Fibroblast of skin of right biceps (primary cell): ENCODE measurements at places on chromosomes 2 and 18.

- DNase-seq = no peak
Measured at GRCh38 chr18:37122877-37123276, 293.9 kb downstream of the KIAA1328 start.

GRCh38 chr2:209578394-209579001 lies 154.7 kb downstream of the MAP2 start:
- no peak for DNase-seq

DNA sequence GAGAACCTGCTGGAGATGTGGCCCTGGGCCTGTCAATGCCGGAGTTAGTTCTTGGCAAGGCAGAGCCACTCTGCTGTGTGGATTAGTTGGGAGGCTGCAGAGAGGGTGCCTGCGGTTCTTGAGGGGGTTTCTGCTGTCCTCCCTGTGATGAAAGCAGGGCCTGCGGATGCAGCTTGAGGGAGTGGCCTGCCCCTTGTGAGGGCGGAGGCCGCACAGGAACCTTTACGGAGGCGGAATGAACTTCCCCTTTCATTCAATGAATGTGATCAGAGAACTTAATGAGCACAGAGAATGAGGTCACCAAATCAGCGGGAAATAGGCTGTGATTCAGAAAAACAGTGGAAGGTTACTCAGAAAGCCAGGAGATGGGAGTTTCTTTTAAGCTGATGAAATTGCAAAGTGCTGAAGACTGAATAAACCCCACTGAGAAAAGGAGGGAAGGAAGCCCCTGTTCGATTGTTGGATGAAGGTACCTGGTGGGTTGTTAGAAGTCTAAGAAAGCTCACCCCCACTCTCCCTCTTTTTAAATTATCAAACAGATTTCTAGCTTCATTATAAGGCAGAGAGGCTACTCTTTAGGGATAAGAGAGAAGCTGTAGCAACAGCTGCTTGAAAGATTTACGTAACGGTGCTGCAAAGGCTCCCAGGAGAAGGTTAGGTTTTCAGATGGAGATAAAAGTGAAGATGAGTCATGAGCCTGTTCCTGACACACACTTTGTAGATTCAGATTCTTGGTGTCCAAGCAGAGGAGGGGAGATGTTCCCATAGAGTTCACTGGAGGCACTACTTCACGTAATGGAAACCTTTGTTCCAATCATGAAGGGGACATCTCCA lies 47.4 kb downstream of the VWA3B start:
- DNase-seq = peak; percentile 29

DNA sequence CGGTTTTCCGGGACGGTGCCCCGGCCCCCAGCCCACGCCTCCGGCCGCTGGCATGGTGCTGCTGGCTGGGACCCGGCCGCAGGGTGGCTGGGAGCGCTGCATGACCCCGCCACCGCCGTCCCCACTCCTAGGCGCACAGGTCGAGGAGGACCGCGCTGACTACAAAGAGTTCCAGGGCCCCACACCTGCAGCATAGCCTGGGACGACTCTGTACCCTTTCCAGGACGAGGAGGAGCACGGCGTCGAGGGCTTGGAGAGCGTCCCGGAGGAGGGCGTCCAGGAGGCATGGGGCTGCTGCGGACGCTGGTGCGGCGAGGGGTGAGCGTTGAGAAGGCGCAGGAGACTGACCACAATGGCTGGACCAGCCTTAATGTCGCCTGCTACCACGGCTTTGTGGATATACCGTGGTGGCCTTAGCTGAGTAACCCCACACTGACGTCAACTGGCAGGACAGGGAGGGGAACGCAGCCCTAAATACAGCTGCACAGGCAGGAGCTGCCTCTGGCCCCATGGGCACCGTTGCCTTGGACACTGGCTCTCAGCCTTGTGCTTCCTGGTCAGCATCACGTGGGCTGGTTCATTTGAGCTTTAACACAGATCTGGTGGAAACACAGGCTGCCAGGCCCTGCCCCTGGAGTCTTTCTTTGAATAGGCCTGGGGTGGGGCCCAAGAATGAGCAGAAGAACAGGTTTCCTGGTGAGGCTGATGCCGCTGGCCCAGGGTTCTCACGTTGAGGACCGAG lies 40.9 kb upstream of the TRIM43B start:
- DNase-seq = no peak

DNA sequence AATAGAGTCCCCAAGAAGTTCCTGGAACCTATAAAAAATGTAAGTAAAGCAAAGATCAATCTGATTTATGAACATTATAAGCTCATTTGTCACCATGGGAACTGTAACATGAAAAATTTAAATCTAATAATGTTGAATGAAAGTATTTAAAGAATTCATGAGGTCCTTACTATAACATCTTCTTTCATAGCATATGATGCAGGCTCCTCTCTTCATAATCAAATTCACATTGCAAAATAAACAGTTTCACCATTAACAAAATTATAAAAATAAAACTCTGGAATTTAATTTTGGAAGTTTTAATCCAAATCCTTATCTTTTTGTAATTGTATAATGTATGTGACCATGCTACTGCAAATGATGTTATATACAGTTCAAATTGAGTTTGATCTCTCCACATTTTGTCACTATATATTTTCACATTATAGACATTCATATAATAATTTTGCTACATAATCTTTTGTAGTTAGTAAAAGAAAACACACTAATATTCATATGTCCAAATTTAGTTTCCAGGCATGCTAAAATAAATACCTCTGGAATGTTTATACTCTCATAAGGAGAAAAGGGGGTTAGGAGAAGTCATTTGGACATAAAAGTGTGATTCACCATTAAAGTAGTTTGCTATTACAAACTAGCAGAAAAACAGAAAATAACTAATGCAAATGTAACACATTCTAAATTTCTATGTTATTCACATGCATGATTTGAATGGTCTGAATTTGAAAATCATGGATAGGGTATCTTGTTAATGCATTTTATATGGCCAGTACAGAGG lies 954.1 kb downstream of the DSC3 start:
- DNase-seq = peak; percentile 27

DNA sequence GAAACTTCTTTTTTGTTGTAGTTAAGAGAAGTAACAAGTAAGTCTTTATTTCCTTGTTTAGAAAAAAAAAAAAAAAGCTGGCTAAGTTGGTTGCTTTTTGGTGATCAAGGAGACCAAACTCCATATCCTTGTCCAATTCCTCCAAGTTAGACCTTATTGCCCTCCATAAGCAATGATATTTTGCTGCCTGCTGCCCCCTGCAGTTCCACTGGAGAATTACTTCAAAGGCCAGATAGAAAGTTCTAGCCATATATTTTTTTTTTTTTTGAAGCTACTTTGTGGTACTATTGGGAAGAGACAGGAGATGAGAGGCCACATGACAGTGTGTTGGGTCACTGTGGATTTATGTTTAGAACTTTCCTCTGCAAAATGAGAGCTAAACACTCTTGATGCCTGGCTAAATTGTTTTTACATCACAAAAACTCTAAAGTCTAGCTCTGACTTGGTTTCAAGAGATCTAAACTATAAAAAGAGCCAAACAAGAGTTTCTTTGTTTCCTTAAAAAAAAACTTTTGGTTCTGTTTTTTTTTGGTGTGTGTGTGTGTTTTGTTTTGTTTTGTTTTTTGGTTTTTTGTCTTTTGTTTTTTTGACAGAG lies 80.7 kb upstream of the RASGRP3 start:
- DNase-seq = peak; percentile 71

GRCh38 chr18:57009844-57010243 lies 137.0 kb upstream of the BOD1L2 start:
- DNase-seq = no peak

- peak; percentile 72 for DNase-seq
Measured at GRCh38 chr18:24185805-24186204, 46.9 kb downstream of the CABYR start.

GRCh38 chr2:188979187-188980114 lies 5.3 kb downstream of the COL3A1 start:
- peak; percentile 69 for DNase-seq

DNA sequence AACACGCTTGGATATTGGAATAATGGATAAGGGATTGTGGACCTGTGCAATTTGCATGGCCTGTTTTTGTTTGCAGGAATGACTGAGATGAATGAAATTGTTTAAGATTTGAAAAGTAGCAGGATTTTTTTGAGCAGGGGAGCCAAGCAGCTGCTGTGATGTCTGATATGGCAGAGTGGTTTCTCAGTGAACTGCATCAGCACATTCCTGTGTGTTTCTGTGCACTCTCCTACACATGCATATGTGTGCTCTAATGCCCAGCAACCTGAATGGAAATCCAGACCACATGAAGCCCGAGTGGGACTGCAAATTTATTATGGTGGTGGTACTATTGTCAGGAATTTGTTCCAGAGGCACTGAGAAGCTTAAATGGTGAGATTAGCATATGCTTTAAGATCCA lies 161.7 kb downstream of the PARD3B start:
- no peak for DNase-seq

- DNase-seq = peak; percentile 6
Measured at GRCh38 chr2:118197011-118197675, 108.9 kb downstream of the INSIG2 start.

- DNase-seq = no peak
Measured at GRCh38 chr2:227267410-227268115, 57.5 kb upstream of the MFF start.

GRCh38 chr18:59769129-59769865 lies 72.1 kb upstream of the CCBE1 start:
- peak; percentile 47 for DNase-seq

- no peak for DNase-seq
Measured at GRCh38 chr2:165743442-165743841, 50.6 kb downstream of the GALNT3 start.

DNA sequence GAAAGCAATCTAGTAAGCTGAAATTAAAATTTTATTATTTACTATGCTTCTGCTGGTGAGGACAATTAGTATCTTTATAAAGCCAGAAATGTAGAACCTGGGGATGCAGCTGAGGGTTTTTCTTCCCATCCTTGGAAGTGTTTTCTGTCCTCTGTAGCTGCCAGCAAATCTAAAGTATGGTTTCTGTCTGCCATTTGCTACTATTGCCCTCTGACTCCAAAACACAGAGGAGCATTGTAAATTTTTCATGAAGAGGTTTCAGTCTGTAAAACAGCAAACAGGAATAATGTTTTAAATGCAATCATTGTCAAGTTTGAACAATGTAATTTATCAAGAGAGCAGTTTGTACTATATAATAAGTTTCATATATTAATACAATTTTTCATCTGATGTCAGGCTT lies 258.8 kb downstream of the ZNF407 start:
- no peak for DNase-seq

- no peak for DNase-seq
Measured at GRCh38 chr18:58388736-58389135, 240.2 kb downstream of the ALPK2 start.

DNA sequence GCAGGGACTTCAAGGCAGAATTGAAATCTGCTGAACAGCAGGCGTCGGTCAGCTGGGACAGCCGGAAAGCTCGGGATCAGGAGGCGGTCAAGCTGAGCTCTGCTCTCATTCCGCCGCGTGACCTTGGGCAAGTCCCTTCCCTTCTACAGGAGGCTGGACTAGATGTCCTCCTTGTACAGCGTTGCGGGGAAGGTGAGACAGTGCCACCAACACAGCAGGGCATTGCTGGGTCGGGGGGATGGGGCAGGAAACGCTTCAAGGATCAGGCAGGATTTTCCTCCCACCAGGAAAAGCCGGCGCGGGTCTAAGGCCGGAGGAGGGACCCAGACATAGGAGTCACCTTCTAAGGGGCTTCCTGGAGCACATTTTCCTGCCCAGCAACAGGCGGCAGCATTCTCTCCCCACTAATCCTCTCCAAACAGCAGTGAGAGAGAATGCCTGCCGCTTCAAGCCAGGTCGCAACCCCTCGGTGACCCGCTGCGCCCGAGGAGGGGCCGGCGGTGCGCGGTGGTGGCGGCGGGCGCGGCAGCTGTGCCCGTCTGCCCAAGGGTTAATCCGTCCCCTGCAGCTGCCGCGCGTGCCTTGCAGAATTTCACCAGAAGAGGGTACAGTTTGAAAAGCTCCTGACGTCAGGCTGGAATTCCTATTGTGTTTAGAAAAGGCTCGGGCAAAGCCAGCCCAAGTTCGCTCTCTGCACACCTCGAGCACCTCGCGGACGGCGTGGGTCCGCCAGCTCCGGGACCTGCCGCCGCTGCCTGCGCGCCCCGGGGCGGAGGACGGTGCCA lies at the start of gene KCNF1:
TSS of gene KCNF1 (plus strand) at position 644 of the 785 bp plus-strand sequence. CDS start 493 bp downstream, outside the sequence.
- DNase-seq = peak; percentile 60

DNA sequence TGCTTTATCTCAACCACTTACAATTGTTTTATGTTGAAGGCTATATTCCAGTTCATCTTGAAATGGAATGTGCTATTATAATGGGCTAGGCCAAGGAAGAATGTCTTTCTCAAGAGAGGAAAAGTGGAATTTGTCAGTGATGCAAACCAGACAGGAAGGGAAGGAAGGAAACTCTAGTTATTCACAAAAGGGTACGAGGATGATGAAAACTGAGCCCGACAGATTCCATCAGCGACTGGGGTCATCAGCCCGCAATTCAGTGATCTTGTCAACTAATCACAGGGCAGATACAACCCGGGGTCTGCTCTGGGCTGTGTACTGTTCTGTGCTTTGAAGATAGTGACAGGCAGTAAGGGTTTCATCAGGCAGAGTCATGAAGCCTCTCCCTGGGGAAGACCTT lies 23.4 kb upstream of the LYPD6 start:
- peak; percentile 4 for DNase-seq

DNA sequence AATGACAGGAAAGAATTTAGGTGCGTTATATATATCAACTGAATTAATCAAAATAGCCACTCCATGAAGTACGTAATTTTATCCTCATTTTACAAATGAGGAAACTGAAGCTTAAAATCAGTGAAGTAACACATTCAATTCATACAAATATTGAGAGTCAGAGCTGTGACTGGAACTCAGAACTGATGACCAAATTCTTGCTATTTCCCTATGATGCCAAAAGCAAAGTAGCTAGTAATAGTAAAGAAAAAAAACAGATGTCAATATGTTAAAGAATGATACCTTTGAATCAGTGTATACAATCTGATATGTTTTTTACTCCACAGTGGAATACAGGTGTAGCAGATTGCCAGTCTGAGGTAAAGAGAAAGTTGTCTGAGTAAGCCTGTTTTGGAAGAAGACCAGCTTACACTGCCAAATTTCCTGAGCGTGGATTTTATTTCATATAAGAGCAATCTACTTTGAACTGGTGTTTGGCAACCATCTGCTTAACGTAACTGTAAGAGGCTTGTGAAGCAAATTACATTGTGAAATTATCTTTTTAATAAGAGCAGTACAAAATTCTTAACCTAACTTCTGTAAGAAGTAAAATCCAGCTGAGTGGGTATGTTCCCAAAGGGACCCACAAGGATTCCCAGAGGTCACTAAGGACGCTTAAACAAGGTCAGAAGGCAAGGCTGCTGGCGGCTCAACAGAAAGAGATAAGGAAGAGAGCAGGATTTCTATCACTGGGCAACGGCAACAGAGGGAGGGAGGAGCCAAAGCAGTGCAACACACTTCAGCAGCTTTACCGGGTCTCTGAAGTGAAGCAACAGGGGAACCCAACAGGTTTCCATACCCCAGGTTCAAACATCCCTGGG lies 85.6 kb downstream of the IKZF2 start:
- no peak for DNase-seq

GRCh38 chr18:51089691-51090090 lies 59.7 kb downstream of the SMAD4 start:
- peak; percentile 31 for DNase-seq

DNA sequence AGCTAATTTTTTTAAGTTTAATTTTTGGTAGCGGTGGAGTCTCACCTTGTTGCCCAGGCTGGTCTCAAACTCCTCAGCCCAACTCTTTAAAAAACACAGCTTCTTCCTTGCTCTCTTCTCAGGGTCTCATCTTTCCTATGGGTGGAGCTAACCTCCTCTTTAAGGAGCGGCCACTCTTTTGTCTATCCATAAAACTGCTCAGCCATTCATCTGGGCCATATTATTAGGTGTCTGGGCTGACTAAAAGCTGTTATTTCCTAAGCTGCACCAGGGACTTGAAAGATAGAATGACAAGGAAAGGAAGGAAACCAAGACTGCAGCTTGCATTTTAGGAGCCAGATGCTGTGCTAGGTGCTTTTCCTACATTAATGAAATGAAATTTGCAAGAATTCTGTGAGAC lies 35.8 kb upstream of the THOC1 start:
- DNase-seq = no peak
